Panc1 (cell line): ENCODE measurements at places on chromosomes 3 and 15.
A peak's percentile ranks its signal among the peaks of the same experiment; 100 is the strongest.

DNA sequence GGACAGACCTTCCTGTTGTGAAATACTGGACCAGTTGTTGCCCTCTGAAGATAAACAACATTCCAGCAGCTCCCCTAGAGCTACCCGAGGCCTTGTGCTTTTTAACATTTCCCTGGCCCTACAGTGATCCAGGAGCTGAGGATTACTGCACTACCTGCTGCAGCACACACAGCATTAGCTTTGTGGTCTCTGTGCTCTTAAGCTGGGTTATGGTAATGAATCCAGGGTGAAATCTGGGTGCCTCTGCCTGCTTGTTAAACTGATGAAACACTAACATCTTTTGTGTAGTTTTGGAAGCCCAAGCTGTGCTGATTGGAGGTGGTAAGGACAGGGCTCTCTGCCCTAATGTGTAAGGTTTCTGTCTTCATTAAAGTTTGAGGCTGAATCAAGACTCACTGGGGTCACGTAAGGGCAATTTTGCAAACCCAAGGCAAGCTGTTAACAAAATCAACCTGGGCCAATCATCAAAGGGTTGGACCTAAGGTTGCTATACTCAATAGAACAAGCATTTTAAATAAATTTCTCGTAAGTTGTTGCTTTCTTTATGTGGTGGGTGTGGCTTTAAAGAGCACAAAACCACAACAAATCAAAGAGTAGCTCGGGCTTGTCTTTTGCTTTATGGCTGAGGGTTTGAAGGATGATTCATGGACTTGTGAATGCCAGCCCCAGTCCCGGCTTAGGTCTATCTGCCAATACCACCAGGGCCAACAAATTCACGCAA is 183.9 kb downstream of the TPRG1 start:
- DNase-seq: no peak

DNA sequence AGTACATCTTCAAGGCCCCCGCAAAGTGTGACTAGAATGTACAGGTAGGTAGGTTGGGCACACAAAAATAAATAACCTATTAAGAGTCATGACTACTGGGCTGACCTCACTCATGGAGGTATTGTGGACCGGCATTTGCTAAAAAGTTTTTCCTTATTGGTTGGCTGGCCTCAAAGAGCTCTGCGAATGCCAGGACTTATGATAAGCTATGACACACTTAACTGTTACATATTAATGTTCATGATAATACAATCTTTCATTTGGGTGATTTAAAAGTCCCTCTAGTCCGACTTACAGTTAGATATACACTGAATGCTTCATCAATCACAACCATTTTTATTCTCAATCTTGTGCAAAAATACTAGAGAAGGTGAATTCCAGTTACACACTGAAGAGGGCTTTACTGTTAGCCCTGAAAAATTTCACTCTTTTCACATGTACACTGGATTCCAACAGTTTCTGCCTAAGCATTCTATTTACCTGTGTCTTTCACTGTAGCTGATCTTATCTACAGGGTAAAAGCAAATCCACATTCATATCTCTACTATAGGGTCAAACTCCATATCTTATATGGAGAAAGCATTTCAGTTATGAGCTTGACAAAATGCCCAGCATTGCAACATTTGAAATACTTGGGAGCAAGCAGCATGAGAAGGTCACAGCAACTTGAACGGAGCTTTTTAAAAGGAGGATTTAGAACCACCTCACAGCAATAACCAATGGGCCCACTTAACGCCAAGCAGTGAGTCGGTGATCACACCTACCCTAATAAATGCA is 329.1 kb downstream of the FOXP1 start:
- no peak for DNase-seq

DNA sequence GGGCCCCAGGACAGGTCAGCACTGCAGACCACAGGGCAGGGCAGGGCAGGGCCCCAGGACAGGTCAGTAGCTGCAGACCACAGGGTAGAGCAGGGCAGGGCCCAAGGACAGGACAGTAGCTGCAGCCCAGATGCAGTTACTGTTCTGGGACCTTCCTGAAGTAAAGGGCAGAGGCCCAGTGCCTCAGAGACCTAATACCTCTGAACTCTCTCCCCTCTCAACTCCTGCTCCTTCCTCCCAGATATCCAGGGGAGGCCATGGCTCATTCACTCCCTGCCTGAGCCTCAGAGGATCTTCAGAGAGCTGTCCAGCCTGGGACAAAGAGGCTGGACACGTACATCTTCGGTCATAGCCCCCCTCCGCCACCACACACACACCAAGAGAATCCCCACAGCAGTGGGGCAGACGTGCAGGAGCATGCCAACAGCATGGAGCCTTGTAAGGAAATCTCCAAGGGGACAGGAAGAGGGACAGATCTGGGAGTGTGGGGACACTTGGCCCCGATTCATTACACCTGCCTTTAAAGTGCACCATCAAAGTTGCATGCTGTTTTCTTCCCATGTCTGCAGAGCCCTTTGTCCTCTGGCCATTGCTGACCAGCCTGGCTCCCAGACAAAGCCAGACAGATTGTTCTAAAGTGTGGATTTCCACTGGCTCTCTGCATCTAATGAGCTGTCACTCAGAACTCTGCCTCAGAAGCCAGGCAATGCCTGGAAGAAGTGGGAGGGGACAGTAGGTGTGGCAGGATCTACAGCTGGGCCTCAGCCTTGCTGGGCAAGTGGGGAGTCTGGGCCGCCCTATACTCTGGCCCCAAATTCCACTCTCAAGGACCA is 24.2 kb upstream of the BUB1B start:
- no peak for DNase-seq

GRCh38 chr15:77440378-77440999 is 19.8 kb downstream of the HMG20A start:
- DNase-seq: no peak

GRCh38 chr3:129429080-129429451 is 630 bp upstream of the EFCAB12 start:
- no peak for DNase-seq

GRCh38 chr3:115301364-115301860 is 154.3 kb upstream of the ZBTB20 start:
- no peak for DNase-seq

DNA sequence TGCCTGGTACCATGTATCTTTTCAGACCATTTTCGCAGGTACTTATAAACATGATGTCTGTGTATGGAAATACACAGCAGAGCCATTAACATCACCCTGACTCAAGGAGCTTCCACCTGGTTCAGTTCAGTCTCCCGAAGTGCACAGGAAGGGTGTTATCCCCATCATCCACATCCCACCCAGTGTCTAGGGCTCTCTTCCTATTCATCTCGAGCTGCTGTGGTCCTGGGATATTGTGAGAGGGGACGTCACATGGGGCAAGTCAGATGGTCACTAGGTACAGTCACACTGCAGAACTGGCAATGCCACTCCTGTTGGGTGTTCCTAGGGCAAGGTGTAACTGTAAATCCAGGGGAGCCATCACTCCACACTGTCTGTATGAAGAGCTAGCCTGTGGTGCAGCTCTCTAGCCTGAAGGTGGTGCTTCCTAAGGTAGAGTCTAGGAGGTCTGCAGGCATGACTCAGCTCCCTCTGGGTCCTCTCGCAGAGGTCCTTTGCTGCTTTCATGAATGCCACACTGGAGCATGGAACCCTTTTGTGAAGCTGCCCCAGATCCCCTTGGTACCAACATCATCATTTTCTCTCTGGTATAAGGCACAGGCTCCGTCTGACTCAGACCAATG is 13.9 kb downstream of the ISLR2 start:
- no peak for DNase-seq

DNA sequence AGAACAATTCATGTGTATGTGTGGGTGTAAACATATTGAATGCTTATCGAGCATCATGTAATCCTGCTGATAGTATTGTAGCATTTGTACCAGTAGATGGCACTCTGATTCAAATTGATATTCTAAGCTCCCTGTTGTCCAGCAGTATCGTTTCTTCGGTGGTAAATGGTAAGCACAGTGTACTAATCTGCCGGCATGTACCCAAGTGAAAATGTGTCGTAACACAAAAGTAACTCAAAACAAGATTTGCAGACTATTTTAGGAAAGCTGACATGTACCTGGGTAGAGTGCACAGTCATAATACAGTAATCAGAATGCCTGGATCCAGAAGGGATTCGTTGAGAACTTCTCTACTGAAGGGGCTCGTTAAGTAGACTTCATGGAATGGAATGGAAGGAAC is 31.7 kb upstream of the MNS1 start:
- peak; percentile 64 for DNase-seq

DNA sequence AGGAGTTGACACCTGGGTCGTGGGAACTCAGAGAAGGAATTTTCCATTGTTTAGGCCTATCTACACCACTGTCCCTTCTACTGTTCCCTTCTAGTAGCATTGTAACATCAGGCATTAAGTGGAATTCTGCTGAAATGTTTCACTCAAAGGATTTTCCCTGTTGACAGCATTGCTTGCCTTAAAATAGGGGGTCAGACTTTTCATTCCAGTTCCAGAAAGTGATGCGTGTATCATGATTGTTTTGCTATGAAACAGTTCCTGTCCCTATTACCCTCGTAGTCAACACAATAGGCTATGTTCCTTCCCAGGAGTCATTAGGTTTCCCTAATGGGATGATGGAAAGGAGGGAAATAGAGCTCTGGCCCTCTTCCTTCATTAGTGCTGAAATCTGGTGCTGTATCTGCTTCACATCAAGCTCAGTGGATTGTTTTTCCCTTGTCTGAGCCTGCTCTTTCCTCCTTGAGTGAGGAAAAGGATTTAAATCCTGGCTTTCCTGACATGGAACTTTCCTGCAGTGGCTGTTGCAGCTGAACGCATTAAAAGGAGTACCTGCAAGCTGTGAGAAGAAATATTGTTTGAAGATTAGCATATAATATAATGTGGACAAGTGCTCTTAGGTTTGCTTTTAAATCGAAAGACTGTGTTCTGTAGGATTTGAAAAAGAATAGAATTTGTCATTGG is 195.9 kb downstream of the KLHL25 start:
- no peak for DNase-seq

- no peak for DNase-seq
These were observed 7.1 kb downstream of the CHD2 start for GRCh38 chr15:92907229-92907628.

DNA sequence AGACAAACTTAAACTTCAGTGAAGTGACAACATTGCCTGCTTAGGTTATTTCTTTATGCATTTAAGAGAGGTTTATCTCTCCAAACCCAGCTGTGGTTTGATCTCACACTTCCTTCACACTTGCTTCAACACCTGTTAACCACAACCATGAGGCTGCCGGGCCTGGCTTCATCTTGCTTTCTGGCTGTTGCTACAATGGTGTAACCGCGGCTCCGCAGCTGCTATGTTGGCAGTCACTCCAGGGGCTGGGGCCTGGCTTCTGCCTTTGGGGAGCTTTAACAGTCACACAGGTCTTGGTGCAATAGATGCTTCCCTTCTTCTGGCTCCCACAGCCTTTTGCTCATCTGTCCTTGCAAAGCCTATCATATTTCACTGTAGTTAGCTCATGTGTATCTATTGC is 72.9 kb upstream of the MNS1 start:
- DNase-seq: no peak

DNA sequence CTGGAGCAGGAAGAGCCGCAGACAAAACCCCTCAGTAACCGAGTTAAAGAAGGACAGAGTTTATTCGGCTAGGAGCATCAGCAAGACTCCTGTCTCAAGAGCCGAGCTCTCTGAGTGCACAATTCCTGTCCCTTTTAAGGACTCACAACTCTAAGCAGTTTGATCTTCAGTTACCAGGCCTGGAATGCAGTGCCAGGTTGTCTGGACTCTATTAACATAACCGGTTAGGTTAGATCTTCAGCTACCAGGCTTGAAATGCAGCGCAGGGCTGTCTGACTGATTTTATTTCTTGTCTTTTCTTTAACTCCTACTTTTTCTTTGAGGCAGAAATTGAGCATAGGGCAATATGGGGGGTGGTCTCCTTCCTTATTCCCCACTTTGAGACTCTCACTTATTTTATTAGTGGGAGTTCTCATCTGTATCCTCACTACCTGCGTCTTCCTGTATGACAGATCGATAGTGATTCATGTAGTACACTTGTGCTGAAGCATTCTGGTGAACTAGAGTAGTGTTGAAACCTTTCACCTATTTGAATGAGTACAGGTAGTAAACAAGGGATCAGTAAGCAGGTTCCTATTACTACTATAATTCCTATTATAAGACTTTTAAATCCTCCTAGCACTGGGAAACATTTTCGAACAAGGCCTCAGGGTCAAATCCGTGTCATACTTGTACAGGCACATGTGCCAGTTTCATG is 325.0 kb downstream of the CGGBP1 start:
- no peak for DNase-seq

DNA sequence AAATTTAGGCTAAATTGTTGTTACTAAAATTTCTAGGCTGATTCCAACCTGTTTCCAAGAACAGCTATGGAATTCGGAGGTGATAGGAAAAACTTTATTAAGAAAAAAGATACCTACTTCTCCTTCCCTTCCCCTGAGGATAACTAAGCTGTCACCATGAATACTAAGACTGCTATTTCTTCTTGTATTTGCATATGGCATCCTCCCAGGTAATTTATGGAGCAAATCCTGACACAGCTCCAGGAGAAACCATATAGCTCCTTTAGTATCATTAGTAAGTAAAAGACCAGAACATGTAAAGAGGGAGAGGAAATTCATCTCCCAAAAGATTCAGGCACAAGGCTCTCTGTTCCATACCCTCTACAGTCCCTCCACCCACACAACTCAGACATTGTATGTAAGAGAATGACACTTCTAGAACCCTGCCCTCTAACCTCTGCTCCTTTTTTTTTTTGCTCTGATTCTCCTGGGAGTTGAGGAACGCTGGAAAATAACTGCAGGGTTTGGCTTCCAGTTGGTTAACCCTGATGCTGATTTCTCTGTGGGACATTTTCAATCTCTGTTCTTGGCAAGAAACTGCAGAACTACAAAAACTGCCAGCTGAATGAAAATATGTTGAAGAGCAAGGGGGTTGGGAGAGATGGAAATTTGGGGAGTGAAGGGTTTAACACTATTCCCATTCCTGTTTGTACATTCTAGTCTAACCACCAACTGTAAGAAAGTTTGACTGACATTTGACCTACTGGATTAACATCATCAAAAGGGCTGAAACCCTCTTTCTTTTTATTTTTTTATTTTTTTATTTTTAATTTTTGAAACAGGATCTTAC is 14.2 kb upstream of the MAGI1 start:
- DNase-seq: no peak
